Amygdala (tissue), 56 donors: ENCODE measurements at places on chromosomes 5 and 9.
A peak's percentile ranks its signal among the peaks of the same experiment; 100 is the strongest.

DNA sequence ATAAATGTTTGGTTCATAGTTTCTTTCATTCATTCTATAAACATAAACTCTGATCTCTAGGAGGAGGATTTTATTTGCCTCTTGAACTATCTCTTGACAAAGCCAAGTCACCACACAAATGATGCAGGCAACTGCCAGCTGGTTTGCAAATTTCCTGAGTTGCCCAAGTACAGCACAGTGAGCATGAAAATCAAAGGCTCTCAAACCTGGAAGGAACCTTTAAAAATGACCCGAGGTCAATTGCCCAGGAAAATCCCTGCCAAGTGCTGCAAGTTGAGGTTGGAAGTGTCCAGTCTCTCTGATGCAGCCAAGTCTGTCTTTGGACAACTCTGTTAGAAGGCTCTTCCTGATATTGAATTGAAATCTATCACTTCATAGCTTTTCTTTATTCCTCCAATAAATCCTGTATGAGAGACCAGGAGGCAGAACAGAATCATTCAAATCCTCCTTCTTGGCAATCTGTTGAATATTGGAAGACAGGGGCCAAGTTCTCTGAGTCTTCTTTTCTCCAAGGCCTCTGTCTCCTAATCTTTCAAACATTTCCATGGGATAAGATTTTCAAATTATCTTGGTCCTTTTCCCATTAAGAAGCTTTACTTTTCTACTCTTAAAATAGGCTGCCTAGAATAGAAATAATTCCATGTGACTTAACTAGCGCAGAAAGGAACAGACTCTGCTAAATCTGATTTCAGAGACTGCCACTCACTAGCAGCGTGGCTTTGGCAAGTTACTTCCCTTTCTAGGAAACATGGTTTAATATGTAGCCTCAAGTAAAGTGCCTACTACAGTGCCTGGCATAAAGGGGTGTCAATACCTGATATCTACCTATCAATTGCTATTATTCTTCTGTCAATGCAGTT, 159.2 kb downstream of the SNX18 start:
- DNase-seq = no peak

- no peak for DNase-seq
Measured at GRCh38 chr5:117271656-117272055, 697.0 kb upstream of the SEMA6A start.

DNA sequence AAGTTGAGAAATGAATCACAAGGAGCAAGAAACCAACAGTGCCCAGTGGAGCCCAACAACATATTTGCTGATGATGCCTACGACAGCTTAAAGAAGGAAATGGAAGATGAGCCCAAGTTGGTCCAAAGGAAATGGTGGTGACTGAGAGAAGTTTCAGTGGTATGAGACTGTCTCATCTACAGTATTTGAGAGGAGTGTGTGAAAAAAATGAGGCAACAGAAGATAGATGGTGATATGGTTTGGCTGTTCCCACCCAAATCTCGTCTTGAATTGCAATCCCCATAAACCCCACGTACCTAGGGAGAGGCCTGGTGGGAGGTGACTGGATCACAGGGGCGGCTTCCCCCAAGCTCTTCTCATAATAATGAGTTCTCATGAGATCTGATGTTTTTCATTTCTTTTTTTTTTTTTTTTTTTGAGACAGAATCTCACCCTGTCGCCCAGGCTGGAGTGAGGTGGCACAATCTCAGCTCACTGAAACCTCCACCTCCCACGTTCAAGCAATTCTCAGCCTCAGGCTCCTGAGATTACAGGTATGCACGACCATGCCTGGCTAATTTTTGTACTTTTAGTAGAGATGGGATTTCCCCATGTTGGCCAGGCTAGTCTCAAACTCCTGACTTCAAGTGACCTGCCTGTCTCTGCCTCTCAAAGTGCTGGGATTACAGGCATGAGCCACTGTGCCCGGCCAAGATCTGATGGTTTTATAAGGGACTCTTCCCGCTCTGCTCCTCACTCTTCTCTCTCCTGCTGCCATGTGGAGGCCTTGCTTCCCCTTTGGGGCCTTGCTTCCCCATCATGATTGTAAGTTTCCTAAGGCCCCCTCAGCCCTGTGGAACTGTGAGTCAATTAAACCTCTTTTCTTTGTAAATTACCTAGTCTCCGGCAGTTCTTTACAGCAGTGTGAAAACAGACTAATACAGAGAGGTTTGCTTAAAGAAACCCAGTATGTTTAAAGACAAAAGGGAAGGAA, 30.2 kb downstream of the EFCAB9 start:
- DNase-seq = no peak

- DNase-seq = no peak
Measured at GRCh38 chr9:130570208-130570607, 9.2 kb upstream of the FUBP3 start.

DNA sequence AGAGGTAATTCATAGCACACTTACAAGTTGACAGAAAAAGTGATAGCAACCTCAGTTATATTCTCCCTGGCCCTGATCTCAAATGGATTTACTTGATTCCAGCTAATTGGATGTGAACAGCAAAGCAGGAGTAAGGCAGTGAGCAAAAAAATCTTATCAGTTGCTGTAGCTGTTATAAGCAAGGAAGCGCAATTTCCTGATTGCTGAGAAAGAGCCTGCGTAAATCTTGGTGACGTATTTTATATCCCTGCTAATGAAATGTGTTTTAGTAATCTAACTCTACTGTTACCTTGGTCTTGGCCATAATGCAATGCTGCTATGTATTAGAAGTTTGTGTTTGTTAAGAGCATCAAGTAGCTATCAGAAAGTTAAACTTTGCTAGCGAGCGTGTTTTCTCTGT, 661.2 kb upstream of the SEMA6A start:
- DNase-seq = no peak

GRCh38 chr9:16293610-16294009, 576.9 kb downstream of the BNC2 start:
- no peak for DNase-seq

GRCh38 chr9:14273696-14274121, 40.2 kb downstream of the NFIB start:
- DNase-seq = no peak

GRCh38 chr5:57825031-57825686, 342.5 kb upstream of the ACTBL2 start:
- DNase-seq = no peak

- DNase-seq = no peak
Measured at GRCh38 chr5:112663146-112663545, 74.5 kb upstream of the APC start.

- DNase-seq = no peak
Measured at GRCh38 chr5:68440245-68440644, 224.7 kb downstream of the PIK3R1 start.

GRCh38 chr5:58786711-58787303, 203.9 kb downstream of the RAB3C start:
- DNase-seq = no peak

- no peak for DNase-seq
Measured at GRCh38 chr5:12616093-12616492, 711.8 kb upstream of the CTNND2 start.

DNA sequence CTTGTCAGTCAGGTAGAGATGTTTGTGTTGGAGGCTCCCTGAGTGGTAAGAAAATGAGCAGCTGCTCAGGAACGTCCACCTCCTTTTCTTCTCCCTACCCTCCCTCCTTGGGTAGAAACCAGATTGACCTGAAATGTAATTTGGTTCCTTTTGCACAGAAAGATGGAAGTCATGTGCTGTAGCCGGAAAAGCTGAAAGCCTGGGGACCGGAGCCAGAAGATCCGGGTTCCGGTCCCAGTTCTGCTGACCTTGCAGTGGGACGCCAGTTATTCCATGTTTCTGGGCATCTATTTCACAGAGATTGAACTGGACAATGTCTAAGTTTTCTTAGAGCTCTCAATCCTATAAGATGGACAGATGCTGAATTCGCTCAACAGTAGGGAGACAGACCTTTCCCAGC, 40.1 kb downstream of the SLC36A1 start:
- no peak for DNase-seq

DNA sequence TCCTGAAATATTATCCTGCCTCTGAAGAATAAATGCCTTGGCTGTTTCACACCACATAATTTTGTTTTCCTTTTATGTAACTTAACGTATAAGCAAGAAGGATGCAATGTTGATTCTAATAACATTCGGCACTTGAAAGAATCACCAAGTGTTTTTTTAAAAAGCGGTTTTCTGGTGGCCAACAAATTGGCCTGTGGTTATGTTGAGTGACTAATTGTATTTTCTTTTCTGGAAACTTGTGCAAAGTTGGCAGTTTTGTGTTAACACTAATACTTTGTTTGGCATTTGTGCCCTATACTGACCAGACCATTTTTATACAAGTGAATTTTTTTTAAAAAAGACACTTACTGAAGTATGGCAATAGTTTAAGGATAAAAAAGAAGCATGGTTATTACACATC, 452.7 kb downstream of the BNC2 start:
- DNase-seq = no peak

DNA sequence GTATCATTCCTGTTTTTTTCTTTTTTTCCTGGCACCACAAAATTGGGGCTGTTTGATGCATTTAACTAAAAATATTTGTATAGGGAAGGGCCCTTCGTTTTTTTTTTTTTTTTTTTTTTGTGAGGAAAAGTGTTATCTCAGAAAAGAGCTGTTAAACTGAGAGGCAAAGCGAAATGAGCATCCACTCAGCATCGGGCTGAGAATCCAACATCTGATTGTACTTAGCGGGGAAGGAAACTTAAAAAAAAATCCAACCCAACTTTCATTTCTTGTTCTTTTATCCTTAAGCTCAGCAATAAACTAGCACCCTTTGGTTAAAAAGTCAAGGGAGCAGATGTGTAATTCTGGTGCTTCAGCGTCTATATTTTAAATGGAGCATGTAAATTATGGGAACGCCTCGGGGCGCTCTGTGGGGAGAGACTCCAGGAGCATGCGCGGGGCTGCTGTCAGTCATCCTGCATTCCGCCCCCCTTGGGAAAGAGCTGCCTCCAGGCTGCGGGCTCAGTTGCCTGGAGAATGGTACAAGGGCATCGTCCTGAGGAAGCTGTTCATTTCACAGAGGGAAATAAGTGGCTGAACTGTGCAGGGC, 33.3 kb downstream of the DMRT2 start:
- peak; percentile 77 for DNase-seq

DNA sequence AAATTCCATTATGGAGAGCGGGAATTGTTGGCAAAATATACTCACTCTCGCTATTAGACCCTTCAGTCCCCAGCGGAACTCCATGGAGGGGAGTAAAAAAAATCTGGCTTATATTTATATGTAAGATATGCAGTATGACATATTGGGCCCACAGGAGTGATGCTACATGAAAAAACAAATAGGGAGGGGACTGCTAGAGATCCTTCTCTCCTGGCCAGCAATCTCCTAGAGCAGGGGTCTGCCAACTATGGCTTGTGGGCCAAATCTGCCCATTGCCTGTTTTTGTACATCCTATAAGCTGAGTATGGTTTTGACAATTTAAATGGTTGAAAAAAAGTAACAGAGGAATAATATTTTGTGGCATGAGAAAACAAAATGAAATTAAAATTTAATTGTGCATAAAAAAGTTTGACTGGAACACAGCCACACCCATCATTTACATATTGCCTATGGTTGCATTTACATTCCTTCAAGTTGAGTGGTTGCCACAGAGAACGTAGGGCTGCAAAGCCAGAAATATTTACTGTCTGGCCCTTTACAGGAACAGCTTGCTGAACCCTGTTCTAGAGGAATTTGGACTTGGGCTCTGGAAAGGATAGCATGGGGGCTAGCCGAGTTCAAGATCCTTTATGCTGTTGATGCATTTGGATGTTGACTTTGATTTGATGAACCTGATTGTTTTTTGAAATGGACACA, 197.3 kb upstream of the CLINT1 start:
- no peak for DNase-seq

- no peak for DNase-seq
Measured at GRCh38 chr5:169828385-169828784, 151.9 kb downstream of the INSYN2B start.

DNA sequence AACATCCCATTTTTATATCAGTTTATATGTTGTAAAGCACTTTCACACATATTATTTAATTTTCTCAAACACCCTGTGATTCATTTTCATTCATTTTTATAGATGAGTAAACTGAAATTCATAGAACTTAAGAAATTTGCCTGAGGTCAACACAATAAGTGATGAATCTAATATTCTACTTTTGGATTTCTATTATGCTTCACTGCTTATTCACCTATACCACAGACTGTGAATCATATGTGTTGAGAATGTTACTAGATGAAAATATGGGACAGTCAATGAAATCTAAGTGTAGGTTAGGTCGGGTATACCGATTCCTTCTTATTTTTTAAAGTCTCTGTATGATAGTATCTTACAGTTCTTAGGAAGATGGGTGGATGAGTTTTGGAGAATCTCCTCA, 24.8 kb downstream of the CDC37L1 start:
- DNase-seq = no peak

- DNase-seq = no peak
Measured at GRCh38 chr9:35108461-35108860, 5.5 kb upstream of the STOML2 start.

- DNase-seq = no peak
Measured at GRCh38 chr9:32350682-32351081, 33.8 kb upstream of the ACO1 start.

- DNase-seq = no peak
Measured at GRCh38 chr9:37583522-37584121, 7.4 kb upstream of the FBXO10 start.

DNA sequence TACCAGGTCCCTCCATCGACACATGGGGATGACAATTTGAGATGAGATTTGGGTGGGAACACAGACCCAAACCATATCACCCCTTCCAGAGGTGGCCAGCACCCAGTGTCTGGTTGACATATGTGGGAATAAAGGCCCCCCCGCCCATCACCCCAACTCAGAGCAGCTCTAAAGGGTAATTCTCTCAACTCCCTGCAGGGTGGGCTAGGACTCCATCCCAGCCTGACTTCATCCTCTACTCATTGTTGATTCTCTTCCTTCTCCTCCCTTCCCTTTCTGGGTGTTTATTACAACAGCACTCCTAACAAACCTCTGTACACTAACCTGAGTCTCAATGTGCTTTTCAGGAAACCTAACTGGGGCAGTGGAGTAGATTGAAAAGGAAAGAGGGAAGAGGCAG, 339.9 kb downstream of the ACTL7B start:
- no peak for DNase-seq

- DNase-seq = no peak
Measured at GRCh38 chr9:27487128-27487640, 36.9 kb upstream of the IFNK start.

- DNase-seq = no peak
Measured at GRCh38 chr5:83492331-83492730, 20.8 kb downstream of the VCAN start.

DNA sequence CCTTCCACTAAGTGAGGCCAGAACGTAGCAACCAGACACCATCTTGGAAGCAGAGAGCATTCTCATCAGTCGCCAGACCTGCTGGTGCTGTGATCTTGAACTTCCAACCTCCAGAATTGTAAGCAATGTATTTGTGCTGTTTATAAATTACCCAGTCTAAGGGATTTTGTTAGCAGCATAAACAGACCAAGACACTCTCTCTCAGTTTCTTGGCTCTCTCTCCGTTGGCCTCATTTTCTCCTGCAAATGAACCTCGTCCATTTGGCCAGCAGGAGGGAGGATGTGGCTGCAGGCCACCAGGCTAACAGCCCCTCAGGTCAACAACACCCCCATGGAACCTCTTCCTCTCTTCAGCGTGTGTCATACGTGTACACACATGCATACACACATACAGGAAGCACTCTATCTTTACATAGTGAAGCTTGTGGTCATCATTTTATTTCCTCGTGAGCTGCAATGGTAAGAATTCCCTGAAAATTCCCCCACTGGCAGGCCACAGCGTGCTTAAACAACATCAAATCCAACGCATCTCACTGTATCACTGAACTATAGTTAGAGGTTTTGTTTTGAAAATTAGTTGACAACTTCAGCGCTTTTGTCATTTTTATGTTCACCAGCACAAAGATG, 62.8 kb upstream of the PPP1R26 start:
- DNase-seq = no peak

- no peak for DNase-seq
Measured at GRCh38 chr9:112753725-112754124, 3.2 kb downstream of the SNX30 start.
